Stimulated activated CD4-positive, alpha-beta T cell treated with anti-CD3 and anti-CD28 coated beads, Interleukin-4, amount 100 ng/mL, for 24 hours (primary cell): ENCODE measurements at places on chromosomes 13 and 19.

DNA sequence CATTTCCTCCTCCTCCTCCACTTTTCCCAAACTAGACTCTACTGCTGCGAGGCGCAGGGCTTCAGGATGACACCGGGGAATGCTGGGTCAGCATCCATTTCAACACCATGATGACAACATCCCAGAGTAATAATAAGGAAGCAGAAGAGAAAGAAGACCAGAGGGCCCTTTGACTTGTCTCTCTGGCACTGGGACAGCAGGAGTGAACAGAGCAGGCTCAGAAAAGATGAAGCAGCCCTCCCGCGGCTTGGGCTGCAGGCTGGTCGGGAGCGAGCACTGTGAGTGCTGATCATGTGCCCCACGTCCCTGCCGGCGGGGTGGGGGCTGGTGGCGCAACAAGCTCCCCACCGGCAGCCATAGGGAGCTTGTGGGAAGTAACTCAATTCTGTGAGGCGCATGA, 30.5 kb downstream of the RANBP3 start:
- DNase-seq = no peak

- DNase-seq = no peak
Observed at GRCh38 chr13:84745051-84745551, 862.8 kb upstream of the SLITRK1 start.

- DNase-seq = no peak
Observed at GRCh38 chr13:75458696-75459422, 23.1 kb downstream of the TBC1D4 start.

DNA sequence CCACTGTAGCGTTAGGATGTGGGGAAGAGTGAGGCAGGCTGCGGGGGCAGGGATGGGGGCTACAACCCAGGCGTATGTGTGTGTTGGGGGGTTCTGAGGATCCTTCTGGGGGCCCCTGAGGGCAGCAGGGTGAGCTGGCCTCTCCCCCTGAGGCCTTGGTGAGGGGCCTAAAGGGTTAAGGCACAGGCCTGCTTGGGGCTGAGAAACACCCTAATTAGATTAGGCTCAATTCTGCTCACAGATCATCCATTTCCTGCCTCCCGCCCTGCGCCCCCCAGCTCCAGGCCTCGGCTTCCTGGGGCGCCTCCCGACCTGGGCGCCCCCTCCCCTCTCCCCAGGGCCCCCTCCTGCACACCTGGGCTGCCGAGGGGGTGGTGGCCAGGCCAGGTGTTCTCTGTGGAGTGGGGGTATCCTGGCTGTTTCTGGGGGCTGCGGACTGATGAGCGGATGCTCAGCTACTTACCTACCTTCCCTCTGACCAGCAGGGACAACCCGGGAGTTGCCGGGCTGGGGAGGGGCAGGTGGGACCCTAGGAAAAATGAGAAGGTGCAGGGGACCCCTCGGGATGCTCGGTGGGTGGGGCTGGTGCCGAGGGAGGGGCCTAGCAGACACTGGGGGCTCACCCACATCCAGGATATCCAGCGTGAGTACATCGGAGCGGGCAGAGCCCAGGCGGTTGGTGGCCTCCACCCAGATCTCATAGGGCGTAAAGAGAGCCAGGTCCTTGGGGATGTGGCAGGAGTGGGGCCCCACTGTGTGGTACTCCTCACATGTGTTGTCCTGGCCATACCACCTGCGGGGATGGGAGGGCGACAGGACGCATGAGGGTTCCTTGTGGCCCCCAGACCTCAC, 8.6 kb downstream of the CRLF1 start:
- DNase-seq = no peak

DNA sequence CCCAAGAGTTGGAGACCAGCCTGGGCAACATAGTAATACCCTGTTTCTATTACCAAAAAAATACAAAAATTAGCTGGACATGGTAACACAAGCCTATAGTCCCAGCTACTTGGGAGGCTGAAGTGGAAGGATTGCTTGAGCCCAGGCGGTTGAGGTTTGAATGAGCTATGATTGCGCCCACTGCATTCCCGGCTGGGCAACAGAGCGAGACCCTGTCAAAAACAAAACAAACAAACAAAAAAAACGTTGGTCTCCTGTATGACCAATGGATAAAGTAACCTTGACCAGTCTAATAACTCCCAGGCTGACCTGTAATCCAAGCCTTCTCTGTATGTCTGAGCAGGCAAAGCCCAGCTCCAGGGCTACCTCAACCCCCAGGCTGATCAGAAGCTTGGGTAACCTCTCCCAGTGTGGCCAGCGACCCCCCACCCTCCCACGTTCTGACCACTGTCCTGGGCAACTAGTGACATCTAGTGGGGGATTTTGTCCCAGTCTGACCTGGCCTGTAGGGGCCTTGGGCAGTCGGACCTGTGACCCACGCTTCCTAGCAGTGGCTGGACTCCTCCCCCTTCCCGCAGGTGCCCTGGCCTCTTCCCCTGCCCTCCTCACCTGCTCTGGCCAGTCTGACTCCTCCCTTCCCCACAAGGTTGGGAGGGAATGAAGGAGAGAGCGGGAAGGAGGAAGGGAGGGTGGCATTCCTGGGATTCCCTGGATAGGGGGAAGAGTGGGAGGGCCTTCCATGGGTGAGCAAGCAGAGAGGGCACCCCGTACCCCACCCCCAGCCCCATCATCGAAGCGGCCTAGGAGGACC, 1.0 kb upstream of the BCAM start:
- no peak for DNase-seq

- no peak for DNase-seq
Observed at GRCh38 chr13:72983085-72983768, 75.6 kb upstream of the KLF5 start.

GRCh38 chr13:83563499-83563898, 318.8 kb downstream of the SLITRK1 start:
- DNase-seq = no peak

- DNase-seq = no peak
Observed at GRCh38 chr19:14375582-14376291, 5.5 kb upstream of the ADGRE5 start.

DNA sequence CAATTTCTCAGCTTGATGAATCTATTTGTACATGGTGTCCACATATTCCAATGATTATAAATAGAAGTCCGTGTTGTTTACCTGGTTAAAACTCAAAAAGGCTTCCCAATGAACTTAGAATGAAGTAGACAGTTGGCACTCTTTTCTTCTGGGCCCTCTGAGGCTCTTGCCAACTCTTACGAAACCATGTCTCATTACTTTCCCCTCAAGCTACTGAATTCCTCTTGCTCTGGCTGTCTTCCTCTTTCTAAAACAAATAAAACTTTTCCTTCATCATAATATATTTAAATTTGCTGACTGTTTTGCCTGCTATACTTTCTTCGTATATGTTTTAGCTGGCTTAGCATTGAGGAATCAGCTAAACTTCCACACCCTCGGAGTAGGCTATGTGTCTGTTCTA, 139.7 kb downstream of the SLITRK6 start:
- DNase-seq = no peak

DNA sequence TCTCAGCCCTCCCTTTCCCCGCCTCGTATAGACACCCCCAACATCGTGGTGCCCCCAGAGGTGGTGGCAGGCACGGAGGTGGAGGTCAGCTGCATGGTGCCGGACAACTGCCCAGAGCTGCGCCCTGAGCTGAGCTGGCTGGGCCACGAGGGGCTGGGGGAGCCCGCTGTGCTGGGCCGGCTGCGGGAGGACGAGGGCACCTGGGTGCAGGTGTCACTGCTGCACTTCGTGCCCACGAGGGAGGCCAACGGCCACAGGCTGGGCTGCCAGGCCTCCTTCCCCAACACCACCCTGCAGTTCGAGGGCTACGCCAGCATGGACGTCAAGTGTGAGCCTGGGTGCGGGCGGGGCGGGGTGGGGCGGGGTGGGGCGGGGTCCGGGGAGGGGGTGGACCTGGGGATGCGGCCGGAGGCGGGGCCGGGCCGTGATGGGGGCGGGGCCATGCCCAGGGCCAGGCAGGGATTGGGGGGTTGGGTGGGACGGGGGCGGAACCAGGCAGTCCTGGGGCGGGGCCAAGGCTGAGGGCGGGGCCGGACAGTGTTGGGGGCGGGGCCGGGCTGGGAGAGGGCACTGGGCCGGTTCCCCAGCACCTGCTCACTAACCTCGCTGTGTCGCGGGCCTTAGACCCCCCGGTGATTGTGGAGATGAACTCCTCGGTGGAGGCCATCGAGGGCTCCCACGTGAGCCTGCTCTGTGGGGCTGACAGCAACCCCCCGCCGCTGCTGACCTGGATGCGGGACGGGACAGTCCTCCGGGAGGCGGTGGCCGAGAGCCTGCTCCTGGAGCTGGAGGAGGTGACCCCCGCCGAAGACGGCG, 7.8 kb downstream of the MAG start:
- DNase-seq = no peak

DNA sequence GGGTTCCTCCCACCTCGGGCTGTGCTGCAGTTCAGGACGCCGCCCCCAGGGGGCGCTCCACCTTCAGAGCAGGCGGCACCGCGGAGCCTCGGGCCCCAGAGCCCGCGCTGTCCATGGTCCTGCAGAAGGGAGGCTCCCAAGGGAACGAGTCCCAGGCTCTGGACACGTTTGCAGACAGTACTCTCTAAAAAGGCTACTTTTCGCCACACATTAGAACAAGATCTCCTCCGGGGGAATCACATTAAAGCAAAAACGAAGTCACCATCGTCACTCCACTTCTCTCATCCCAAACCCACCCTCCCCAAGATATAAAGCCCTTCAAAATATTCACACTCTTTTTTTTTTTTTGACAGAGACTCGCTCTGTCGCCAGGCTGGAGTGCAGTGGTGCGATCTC, 4.6 kb upstream of the SIGLEC10 start:
- DNase-seq = peak; percentile 91

DNA sequence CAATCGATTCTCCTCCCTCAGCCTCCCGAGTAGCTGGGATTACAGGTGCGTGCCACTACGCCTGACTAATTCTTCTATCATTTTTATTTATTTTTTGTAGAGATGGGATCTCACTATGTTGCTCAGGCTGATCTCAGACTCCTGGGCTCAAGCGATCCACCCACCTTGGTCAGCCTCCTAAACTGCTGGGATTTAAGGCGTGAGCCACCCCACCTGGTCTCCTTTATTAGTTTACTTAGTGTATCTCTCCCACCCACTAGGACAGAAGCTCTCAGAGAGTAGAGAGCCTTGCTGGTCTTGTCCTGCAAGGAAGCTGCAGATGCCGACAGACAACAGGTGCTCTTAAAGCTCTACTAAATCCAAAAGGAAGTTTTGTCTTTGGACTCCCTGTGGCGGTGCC, 2.5 kb upstream of the LRRC8E start:
- DNase-seq = no peak

DNA sequence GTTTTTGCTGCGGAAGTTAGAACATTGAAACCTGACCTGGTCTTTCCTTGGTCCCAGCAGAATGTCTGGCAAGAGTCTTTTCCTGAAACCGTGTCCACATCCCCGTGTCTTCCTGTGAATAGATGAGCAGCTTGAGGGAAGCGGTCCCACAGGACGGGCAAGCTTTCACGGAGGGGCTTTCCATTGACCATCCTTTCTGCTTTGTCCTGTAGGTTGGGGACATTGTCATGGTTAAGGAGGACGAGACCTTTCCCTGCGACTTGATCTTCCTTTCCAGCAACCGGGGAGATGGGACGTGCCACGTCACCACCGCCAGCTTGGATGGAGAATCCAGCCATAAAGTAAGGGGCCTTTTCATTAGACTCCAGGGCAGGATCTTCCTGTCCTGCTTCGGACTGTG, 126.0 kb downstream of the ATP11A start:
- no peak for DNase-seq

DNA sequence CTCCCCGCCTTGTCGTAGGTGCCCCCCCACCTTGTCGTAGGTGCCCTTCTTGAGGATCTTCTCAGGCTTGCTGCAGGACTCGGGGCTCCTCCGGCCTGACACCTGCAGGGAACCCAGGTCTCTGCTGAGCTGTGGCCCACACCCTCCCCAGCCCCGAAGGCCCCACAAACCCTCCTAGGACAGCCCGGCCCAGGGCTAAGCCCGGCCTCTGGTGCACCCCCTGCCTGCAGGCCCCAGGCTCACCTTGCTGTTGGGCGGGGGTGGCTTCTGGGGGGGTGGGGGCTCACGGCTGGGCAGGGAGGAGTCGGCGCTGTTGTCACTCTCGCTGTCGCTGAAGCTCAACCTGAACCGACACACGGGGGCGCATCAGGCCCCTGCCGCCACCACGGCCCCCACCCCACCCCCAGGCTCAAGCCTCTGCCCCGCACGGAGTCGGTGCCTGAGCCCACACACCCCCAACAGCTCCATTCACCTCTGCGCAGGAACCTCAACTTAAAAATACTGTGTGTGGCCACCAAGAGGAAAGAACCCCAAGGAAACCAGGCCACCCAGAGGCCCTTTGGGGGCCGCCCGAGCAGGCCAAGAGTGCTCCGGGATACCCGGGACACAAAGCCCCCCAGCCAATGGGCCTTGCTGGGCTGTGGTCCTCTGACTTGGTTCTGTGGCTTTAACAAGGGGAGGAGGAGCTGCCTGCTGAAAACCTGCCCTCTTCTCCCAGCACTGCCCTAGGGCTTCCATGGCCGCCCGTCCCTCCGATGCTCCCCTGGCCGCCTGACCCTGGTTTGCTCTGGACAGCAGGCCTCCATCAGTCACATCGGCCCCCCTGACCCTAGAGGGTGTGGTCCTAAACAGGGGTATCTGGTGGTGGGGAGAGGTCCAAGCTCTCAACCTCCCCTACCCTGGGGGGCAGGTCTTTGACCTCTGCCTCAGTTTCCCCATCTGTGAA, 65.8 kb downstream of the MLLT1 start:
- no peak for DNase-seq

- no peak for DNase-seq
Observed at GRCh38 chr13:19589312-19589711, 28.0 kb upstream of the TPTE2 start.

- DNase-seq = no peak
Observed at GRCh38 chr13:93080587-93080986, 146.0 kb upstream of the GPC6 start.

- no peak for DNase-seq
Observed at GRCh38 chr13:105097521-105097920, 1437.9 kb downstream of the EFNB2 start.

- no peak for DNase-seq
Observed at GRCh38 chr13:26548205-26548765, 9.2 kb upstream of the WASF3 start.

- DNase-seq = no peak
Observed at GRCh38 chr13:21894703-21895699, 224.1 kb downstream of the FGF9 start.

GRCh38 chr13:40629678-40630384, 36.6 kb downstream of the FOXO1 start:
- no peak for DNase-seq

GRCh38 chr19:34256835-34257558, 2.6 kb downstream of the GARRE1 start:
- no peak for DNase-seq

DNA sequence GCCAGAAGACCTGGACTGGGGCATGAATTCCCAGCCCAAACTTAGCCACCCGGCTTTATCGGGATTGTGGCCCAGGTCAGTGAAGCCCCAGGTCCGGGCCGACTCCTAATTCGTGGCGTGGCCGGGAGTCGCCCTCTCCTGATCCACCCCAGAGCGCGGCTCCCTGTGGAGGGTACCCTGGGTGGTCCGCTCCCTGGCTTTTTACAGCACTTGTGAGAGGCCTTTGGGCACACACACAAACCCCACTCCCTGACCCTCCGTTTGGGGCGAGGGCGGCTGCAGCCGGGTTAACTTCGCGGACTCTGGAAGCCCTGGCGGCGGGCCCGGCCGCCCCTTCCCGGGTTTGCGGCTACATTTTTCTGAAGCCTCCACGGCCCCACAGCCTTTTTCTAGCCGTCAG, 56.4 kb downstream of the ZNF568 start:
- peak; percentile 3 for DNase-seq

- DNase-seq = no peak
Observed at GRCh38 chr13:49998714-49999624, 2.1 kb downstream of the TRIM13 start.
